ENCODE measurements at places on chromosomes 12 and 14. TPM values are rescaled to one million over a fixed set of nuclear protein-coding genes. Genes with fewer than 3 reads are reported as not detected.

Gene LRP6
- 49.1 TPM for total RNA-seq

Gene CMA1
- total RNA-seq, result not detected

Gene ACSS3
- total RNA-seq, result 0.43 TPM

Gene ZFHX2
- 0.86 TPM for total RNA-seq

Gene HOXC12
- not detected for total RNA-seq

Gene PLCZ1
- 0.27 TPM for total RNA-seq

Gene RTL1
- total RNA-seq, result not detected

Gene SLC10A1
- total RNA-seq, result not detected

Gene SLC25A47
- not detected for total RNA-seq

Gene SLCO1B1
- not detected for total RNA-seq

Gene FAR2
- 60.5 TPM for total RNA-seq

Gene PRB4
- total RNA-seq, result not detected

Gene ARG2
- total RNA-seq, result 31.1 TPM

Gene HOXC11
- not detected for total RNA-seq

Gene C3AR1
- total RNA-seq, result 0.27 TPM

Gene TC2N
- under 0.01 TPM for total RNA-seq

Gene HPD
- not detected for total RNA-seq

Gene C14orf39
- not detected for total RNA-seq

Gene OR6C4
- not detected for total RNA-seq

Gene ZNF219
- total RNA-seq, result 5.2 TPM

Gene KLRK1
- total RNA-seq, result not detected

Gene SLC4A8
- total RNA-seq, result 5.5 TPM

Gene SLC2A14
- total RNA-seq, result not detected

Gene DNAL1
- total RNA-seq, result 15.4 TPM

Gene PZP
- 0.93 TPM for total RNA-seq

Gene TAS2R46
- 9.4 TPM for total RNA-seq

Gene BBOF1
- total RNA-seq, result 2.7 TPM

Gene GALNT9
- 0.40 TPM for total RNA-seq

Gene GLIPR1L1
- not detected for total RNA-seq

Gene FAM234B
- 10.5 TPM for total RNA-seq

Gene GPR135
- total RNA-seq, result 7.6 TPM

Gene CD163L1
- 7.8 TPM for total RNA-seq

Gene STRAP
- 157 TPM for total RNA-seq

Gene SPTLC2
- total RNA-seq, result 76.1 TPM

Gene ATP2B1
- 62.4 TPM for total RNA-seq

Gene FITM1
- 0.27 TPM for total RNA-seq

Gene KITLG
- total RNA-seq, result 26.2 TPM

Gene LRIG3
- total RNA-seq, result 94.5 TPM

Gene KLRB1
- not detected for total RNA-seq

Gene RBM23
- total RNA-seq, result 99.1 TPM

Gene HCAR1
- not detected for total RNA-seq

Gene MYF5
- not detected for total RNA-seq

Gene TAMALIN
- 45.2 TPM for total RNA-seq

Gene DCN
- 8.0 TPM for total RNA-seq

Gene KLRC4
- not detected for total RNA-seq

Gene TESPA1
- total RNA-seq, result not detected

Gene CMTM5
- not detected for total RNA-seq

Gene STYX
- total RNA-seq, result 43.6 TPM

Gene ASCL1
- total RNA-seq, result not detected

Gene KLRC1
- total RNA-seq, result not detected

Gene CLEC2D
- total RNA-seq, result 3.5 TPM

Gene MANSC4
- 0.14 TPM for total RNA-seq

Gene MMP17
- 3.2 TPM for total RNA-seq

Gene ARHGDIB
- 572 TPM for total RNA-seq

Gene CDK17
- 367 TPM for total RNA-seq

Gene MGP
- total RNA-seq, result 76.1 TPM

All from thoracic aorta endothelial cell (primary cell).